ENCODE measurements at places on chromosomes 7 and 10.

- DNase-seq = no peak
These were observed 69.7 kb downstream of the ANLN start for GRCh38 chr7:36459236-36459960.

- DNase-seq = peak; percentile 71
These were observed 34.8 kb upstream of the INMT start for GRCh38 chr7:30717181-30717580.

DNA sequence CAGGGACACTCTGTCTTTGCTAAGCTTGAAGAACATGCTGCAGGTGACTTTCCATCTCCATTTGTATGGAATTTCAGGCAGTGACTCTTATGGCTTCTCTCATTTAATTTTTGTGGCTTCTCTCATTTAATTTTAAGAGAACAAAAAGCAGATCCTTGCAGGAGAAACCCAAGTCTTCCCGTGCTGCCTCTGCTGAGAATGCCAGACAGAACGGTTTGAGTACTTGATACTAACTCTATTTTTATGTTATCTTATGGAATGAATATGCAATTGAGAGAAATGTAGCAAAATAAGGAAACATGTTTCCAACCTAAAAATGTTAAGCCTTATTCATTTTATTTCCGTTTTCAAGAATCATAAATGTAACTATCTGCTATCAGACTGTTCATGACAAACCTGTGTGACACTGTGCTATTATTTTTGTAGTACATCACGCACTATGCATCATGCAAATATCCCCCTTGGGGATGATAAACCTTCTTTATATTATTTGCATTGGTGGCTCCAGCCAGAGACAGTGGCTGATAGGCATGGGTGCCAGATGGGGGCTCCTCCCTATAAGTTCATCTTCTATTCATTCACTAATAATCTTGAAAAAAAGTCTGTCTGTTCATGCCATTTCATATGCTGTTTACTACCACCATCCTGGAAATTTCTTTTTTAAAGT is 6.9 kb upstream of the RAPGEF5 start:
- DNase-seq = no peak

- no peak for DNase-seq
These were observed 19.7 kb downstream of the KIAA1217 start for GRCh38 chr10:24228642-24229041.

GRCh38 chr7:5452937-5453540 is 29.4 kb upstream of the TNRC18 start:
- DNase-seq = peak; percentile 66

GRCh38 chr7:101278461-101279292 is 33.8 kb upstream of the FIS1 start:
- DNase-seq = no peak

DNA sequence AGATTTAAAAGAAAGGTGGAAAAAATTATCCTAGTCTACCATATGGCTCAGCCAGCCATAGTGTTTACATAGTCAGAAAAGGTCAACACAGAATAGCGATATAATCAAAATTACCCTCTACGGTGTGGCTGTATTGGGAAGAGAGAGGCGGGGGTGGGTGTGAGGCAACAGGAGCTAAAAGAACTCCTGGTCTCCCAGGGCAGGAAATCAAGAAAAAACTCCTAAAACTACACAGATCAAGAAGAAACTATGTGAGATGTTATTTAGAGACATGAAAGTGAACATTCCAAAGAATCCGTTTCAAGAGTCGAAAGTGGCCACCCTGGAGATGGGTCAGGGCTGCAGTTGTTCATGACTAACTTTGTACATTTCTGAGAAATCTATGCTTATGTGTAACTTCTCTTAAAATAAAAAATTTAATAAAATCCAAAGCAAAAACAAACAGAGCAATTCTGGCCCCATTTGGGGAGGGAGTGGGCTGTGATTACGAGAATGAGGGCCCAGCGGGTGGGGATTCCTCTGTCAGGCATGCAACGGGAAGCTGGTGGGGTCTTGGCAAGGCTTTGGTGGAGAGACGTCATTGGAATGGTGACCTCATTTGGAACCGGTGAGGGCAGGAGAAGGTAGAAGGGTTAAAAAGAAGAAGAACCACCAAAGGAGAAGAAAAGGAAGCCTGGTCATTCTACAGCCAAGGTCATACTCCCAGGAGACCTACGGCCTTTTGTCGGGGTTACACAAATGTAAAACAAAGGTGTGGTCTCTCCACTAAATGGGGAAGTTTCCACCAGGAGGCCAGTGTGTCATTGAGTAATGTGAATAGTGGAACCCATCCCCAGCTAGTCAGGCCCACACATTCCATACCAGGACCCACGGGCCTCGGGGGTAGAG is 71.2 kb upstream of the DUSP5 start:
- no peak for DNase-seq

DNA sequence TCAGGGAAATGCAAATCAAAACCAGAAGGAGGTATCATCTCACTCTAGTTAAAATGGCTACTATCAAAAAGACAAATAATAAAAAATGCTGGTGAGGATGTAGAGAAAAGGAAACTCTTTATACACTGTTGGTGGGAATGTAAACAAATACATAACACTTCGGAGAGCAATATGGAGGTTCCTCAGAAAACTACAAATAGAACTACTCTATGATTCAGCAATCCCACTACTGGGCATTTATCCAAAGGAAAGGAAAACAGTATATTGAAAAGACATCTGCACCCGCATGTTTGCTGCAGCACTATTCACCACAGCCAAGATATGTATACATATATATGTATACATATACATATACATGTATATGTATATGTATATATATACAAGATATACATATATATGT is 94.2 kb downstream of the C10orf90 start:
- DNase-seq = no peak

GRCh38 chr7:152000191-152000590 is 25.3 kb upstream of the GALNT11 start:
- DNase-seq = no peak

- DNase-seq = no peak
These were observed 35.3 kb upstream of the DUSP5 start for GRCh38 chr10:110462166-110463095.

- no peak for DNase-seq
These were observed 132.4 kb upstream of the FOXK1 start for GRCh38 chr7:4549681-4550080.

DNA sequence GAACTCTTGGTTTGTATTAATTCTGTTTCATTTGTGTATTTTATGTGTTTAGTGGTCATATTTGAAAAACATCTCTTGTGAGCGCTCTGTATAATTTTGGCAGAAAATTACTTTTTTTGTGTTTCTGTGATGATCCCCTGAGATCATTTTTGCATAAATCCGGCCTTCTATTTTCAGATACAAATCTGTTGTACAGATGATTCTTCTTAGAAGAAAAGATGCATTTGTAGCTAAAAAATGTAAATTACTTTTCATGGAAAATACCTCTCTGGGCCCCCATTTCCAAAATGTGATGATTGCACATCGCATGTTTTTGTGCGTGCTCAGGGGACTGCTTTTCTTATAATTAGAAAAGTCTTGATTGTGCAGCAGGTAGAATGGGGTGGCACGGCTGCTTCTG is 395.4 kb downstream of the LRMDA start:
- DNase-seq = no peak

GRCh38 chr7:155842496-155843265 is 30.4 kb upstream of the SHH start:
- DNase-seq = peak; percentile 7

DNA sequence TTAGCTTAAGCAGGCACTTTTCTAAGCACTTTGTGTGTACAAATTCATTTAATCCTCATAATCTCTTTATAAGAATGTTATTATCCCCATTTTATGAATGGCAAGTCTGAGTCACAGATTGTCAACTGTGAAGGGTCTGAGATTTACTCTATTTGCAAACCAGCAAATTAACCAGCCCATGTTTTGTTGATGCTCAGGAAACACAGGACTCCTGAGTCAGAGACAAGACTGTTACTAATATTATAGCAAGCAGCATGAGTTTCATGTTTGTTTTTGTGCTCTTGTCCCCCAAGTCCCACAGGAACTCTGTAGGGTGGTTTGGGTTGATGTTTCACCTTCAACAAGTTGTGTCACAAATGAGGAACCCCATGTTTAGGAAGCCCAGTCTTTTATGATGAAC is 182.0 kb upstream of the PPP1R3A start:
- DNase-seq = no peak

- DNase-seq = peak; percentile 79
These were observed 1.9 kb upstream of the SH2D4B start for GRCh38 chr10:80535671-80536360.

GRCh38 chr10:133274751-133275683 is 1.7 kb downstream of the ADAM8 start:
- no peak for DNase-seq

DNA sequence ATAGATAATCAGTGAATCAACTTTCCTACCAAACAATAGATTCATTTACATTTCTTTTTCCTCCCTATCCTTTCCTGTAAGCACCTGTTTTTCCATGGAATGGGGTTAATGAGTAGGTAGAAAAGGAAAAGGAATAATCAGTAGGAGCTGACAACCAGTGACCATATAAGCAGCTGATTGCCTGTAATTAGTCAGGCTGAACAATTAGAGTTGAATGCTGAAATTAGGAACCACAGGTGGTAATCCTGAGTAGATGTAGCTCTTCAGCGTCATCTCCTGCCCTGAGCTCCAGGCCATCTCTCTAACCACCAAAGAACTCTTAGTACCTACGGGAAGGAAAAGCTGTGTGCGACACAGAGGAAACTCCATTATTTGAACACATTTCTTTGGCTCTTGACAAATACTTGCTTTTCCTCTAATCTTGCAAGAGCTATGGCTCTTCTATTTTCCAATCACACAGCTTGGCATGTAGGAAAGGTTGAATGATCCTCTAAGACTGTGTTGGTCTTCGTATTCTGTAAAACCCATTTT is 63.8 kb downstream of the KLHDC10 start:
- no peak for DNase-seq

- peak; percentile 44 for DNase-seq
These were observed 22.2 kb downstream of the FZD1 start for GRCh38 chr7:91286432-91286831.

DNA sequence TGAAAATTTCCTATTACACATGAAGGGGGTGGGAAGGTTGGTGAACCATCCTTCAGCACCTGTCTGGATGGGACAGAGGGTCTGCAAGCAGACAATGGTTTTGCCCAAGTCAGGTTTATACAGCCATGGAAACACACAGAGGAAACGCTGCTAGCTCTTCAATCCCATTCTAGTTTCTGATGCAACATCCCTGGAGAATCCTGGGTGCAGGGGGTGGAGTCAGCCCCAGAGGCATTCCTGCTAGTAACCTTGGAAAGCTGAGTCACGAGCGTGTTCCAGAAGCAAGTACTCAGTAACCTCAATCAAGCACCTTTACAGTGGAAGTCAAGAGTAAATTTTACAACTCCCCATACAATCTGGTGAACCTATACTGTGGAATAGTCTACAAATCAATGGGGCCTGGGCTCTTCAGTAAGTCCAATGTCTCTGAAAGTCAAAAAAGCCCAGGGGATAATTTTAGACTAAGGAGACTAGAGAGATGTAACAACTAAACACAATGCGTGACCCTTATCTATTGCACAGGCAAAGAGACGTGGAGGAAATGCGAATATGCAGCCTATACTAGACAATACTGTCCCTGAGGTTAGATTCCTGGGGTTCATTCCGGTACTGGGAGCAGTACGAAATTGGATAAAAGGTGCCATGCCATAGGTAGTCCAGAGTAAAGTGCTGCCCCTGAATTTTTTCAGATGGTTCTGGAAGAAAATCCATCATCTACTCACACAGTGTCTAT is 95.4 kb downstream of the ZRANB1 start:
- no peak for DNase-seq

DNA sequence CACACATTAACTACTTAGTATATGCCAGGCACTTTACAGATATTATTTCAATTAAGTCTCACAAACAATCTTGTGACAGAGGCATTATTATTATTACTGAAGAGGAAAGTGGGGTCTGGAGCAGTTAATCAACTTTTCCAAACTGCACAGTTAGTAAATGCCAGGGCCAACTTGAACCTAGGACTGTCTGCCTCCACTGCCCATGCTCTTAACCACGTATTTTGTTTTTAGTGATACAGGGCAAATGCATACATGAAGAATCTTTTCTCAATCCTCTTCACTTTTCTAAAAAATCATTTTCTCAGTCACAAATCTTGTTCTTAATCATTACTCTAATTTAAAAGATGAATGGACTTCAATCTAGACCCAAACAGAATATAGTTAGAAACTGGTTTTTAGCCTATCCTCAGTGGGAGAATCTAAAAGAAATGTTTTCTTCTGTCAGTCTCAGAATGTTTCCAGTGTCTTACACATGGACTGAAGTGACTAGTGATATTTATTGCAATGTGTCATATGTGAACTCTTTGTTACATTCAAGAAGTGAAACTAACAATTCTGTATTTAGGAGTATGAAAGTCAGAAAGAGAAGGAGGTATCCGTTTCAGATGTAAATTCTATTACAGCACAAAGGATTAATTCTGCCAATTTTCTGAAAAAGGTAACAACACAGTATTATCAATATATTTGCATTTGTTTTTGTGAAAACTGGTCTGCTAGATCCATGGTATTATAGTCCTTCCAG is 55.5 kb upstream of the CCNJ start:
- no peak for DNase-seq

DNA sequence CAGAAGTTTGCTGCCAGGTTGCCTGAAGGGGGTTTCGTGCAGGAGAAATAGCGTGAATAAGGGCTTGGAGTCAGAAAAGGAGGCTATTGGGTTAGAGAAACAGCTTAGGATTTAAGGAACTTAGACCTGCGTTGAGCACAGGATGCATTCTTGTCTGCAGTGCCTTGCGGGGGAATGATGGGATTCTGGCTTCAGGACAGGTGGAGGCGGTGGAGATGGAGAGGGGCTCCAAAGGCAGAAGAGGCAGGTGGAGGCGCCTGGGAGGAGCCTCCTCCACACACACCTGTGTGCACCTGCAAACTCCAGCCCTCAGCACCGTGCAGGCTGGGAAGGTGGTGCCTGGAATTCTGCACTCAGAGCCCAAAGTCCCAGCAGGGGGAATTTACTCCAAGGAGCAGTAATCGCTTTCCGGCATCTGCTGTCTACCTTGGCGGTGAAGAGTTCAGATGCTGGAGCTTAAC is 1.8 kb downstream of the CLIP2 start:
- DNase-seq = no peak

- DNase-seq = no peak
These were observed 77.0 kb upstream of the SEMA3A start for GRCh38 chr7:84271543-84271942.

GRCh38 chr10:44921506-44921905 is 10.4 kb downstream of the TMEM72 start:
- DNase-seq = no peak

- peak; percentile 20 for DNase-seq
These were observed 63.6 kb downstream of the ARHGAP22 start for GRCh38 chr10:48541144-48541795.

GRCh38 chr10:30502266-30503060 is 68.5 kb downstream of the MAP3K8 start:
- DNase-seq = no peak

DNA sequence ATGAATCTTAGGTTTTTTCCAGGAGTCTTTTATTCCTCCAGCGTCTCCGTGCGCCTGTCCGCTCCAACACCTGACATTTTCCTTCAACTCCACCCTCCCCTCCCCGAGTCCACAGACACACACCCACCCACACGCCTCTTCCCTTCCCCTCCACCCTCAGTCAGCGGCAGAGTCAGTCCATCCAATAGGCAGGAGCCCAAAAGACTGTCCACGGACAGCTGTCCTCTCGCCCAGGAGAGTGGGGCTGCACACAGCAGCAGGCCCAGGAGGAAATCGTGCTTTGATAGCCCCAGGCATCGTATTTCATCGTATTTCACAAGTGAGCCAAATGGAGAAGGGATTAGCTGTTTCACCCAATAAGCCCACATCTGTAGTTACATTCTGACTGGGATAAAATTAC is 285.1 kb downstream of the ZEB1 start:
- no peak for DNase-seq

Data from H9 (cell line).